Left renal cortex interstitium (tissue), 4 donors: ENCODE measurements at places on chromosomes 2 and 18. TPM values are rescaled to one million over a fixed set of nuclear protein-coding genes. Genes with fewer than 3 reads are reported as not detected.

ROCK1 gene
- 50.3 TPM for polyA plus RNA-seq

INHBB gene
- 0.09 TPM for polyA plus RNA-seq

FBXO41 gene
- 1.7 TPM for polyA plus RNA-seq

PRSS56 gene
- not detected for polyA plus RNA-seq

SLC9A4 gene
- 7.3 TPM for polyA plus RNA-seq

FARP2 gene
- 44.8 TPM for polyA plus RNA-seq

DSC3 gene
- 3.5 TPM for polyA plus RNA-seq

ERFE gene
- 4.9 TPM for polyA plus RNA-seq

NUP35 gene
- 24.6 TPM for polyA plus RNA-seq

GALM gene
- 59.6 TPM for polyA plus RNA-seq

RAB6D gene
- polyA plus RNA-seq: 2.4 TPM

CNDP2 gene
- 258 TPM for polyA plus RNA-seq

RAB17 gene
- polyA plus RNA-seq: 14.9 TPM

GPR45 gene
- 0.12 TPM for polyA plus RNA-seq

SCYGR3 gene
- not detected for polyA plus RNA-seq

RAX gene
- polyA plus RNA-seq: not detected

LRRTM1 gene
- 27.4 TPM for polyA plus RNA-seq

FEV gene
- polyA plus RNA-seq: not detected

CCDC88A gene
- 89.2 TPM for polyA plus RNA-seq

C2orf92 gene
- 25.6 TPM for polyA plus RNA-seq

ODC1 gene
- 428 TPM for polyA plus RNA-seq

RETREG2 gene
- polyA plus RNA-seq: 106 TPM

TGFA gene
- 14.9 TPM for polyA plus RNA-seq

MEP1B gene
- not detected for polyA plus RNA-seq

RGPD3 gene
- polyA plus RNA-seq: 0.27 TPM

NGEF gene
- 2.7 TPM for polyA plus RNA-seq

CTIF gene
- polyA plus RNA-seq: 16.6 TPM

PLGLB1 gene
- polyA plus RNA-seq: 5.7 TPM

CPSF3 gene
- polyA plus RNA-seq: 57.3 TPM

STEAP3 gene
- polyA plus RNA-seq: 1.6 TPM

C2orf66 gene
- 0.27 TPM for polyA plus RNA-seq

FSHR gene
- polyA plus RNA-seq: not detected

RUFY4 gene
- polyA plus RNA-seq: not detected

SCN3A gene
- 0.90 TPM for polyA plus RNA-seq

RGPD4 gene
- polyA plus RNA-seq: not detected

ZNF892 gene
- 3.7 TPM for polyA plus RNA-seq

LYPD6B gene
- 23.6 TPM for polyA plus RNA-seq

TMEFF2 gene
- polyA plus RNA-seq: 6.9 TPM

PASK gene
- polyA plus RNA-seq: 11.1 TPM

AFF3 gene
- polyA plus RNA-seq: 23.4 TPM

GATA6 gene
- polyA plus RNA-seq: 8.3 TPM

CHRND gene
- 0.72 TPM for polyA plus RNA-seq

CNGA3 gene
- not detected for polyA plus RNA-seq

IL1F10 gene
- polyA plus RNA-seq: not detected

CCDC121 gene
- 11.8 TPM for polyA plus RNA-seq

CXCR1 gene
- not detected for polyA plus RNA-seq

TRPM8 gene
- not detected for polyA plus RNA-seq

TEX44 gene
- not detected for polyA plus RNA-seq

SCYGR4 gene
- polyA plus RNA-seq: not detected

SERPINB3 gene
- not detected for polyA plus RNA-seq

ATP6V1B1 gene
- 67.2 TPM for polyA plus RNA-seq

LOXL3 gene
- 10.3 TPM for polyA plus RNA-seq

DES gene
- polyA plus RNA-seq: 9.3 TPM

GAREM1 gene
- 25.7 TPM for polyA plus RNA-seq

IL36B gene
- polyA plus RNA-seq: not detected

LIMS3 gene
- polyA plus RNA-seq: 3.7 TPM

SH3RF3 gene
- 5.1 TPM for polyA plus RNA-seq
